H54 (cell line): ENCODE measurements at places on chromosomes 5 and 9.

DNA sequence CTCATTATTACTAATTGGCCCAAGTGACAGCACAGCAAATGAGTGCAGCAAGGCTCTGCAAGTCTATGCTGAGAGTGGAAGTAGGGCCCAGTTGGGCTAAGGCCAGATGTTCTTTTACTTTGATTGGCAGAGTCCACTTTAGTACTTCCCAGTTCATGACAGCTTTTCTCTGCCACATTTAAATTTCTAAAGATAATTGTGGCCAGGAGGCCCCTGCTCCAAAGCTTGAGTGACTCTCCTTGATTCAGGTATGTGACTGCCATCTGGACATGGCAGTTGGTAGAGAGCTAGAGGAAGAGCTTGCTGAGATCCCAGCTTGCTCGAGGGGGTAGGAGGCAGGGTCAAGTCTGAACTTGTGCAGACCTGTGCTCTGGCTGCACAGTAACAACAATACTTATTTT lies 154.1 kb downstream of the CARTPT start:
- no peak for DNase-seq

DNA sequence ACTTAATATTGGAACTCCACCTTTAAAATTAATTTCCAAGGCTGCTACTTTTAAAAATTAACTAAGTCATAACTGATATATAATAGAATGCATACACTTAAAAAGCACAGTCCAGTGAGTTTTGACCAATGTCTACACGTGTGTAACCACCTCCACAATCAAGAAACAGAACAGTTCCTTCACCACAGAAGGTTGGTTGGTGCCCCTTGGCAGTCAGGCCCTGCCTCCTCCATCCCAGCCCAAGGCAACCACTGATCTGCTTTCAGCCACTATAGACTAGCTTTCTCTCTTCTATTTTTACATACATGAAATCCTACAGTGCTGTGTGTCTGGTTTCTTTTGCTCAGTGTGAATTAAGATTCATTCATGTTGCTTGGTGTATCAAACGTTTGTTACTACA lies 215.2 kb downstream of the CRB2 start:
- DNase-seq: no peak

GRCh38 chr9:90098408-90098807 lies 493.6 kb downstream of the GADD45G start:
- no peak for DNase-seq

- peak; percentile 54 for DNase-seq
Measured at GRCh38 chr5:142874540-142874939, 104.4 kb downstream of the ARHGAP26 start.

DNA sequence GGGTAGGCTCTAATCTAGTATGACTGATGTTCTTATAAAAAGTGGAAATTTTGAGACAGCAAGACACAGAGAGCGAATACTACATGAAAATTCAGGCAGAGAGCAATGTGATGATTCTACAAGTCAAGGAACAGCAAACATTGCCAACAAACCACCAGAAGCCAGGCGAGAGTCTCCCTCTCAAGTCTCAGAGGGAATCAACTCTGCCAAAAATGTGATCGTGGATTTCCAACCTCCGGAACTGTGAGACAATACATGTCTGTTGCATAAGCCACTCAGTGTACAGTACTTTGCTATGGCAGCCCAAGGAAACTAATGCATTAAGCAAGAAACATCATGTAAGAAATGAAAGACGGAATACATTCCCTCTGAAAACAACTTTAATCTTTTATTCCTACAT lies 52.1 kb upstream of the CCNG1 start:
- DNase-seq: no peak

DNA sequence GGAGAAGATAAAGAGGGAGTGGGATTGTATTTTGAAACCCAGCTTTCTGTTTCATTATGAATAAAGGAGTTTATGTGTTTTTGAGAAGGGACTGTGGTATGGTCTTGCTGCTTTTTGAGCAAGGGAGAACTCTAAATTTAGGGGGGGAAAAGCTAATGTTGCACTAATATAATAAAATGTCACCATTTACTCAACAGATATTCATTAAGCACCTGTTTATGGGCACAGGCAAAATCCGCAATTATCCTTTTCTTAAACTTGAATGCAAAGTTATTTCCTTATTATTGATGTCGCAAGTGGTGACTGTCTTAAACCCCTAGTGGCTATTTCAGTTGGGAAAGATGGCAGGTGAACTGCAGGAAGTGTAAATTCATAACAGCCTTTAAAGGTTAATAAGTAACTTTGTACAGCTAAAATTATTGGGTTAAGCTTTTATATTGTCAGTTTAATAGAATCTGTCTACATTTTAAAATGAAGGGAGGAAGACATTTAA lies 1.5 kb downstream of the CDC42SE2 start:
- no peak for DNase-seq

- no peak for DNase-seq
Measured at GRCh38 chr5:16809395-16810207, 126.5 kb downstream of the MYO10 start.

DNA sequence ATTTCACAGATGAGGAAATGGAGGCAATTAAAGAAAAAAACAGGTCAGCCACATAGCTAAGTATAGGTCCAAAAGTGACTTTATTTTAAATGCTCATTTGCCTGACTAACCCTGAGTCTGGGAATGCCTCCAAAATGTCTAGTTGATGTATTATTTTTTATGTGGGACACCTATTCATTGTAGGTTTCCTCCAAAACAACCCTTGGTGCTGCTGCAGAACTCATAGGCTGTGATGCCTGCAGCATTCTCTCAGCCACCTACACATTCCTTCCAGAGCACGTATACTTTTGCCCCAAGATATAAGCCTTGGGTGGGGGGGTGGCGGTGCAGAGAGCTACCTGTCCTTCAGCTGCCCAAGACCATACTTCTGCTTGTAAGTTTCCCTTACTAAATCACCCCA lies 77.4 kb downstream of the MSX2 start:
- no peak for DNase-seq

- no peak for DNase-seq
Measured at GRCh38 chr5:67992923-67993322, 222.6 kb upstream of the PIK3R1 start.
